Testis (tissue), 5 donors: ENCODE measurements at places on chromosomes 12 and 14. TPM values are rescaled to one million over a fixed set of nuclear protein-coding genes. Genes with fewer than 3 reads are reported as not detected.

ERG28 gene
- 64.4 TPM for total RNA-seq

SCNN1A gene
- 43.1 TPM for total RNA-seq

GZMB gene
- total RNA-seq, result 0.93 TPM

PTGER2 gene
- total RNA-seq, result 2.7 TPM

KCNK13 gene
- 42.5 TPM for total RNA-seq

BEGAIN gene
- total RNA-seq, result 6.9 TPM

METTL17 gene
- 93.2 TPM for total RNA-seq

HCAR3 gene
- total RNA-seq, result not detected

RERGL gene
- 0.50 TPM for total RNA-seq

GPR68 gene
- 1.1 TPM for total RNA-seq

BATF gene
- total RNA-seq, result 0.63 TPM

KRT2 gene
- total RNA-seq, result not detected

NINJ2 gene
- 17.3 TPM for total RNA-seq

DPPA3 gene
- 1.1 TPM for total RNA-seq

RNASE2 gene
- total RNA-seq, result not detected

IL23A gene
- total RNA-seq, result 8.1 TPM

IRAK3 gene
- 6.1 TPM for total RNA-seq
